ENCODE measurements at places on chromosomes 3 and 15. TPM values are rescaled to one million over a fixed set of nuclear protein-coding genes. Genes with fewer than 3 reads are reported as not detected.

PIF1 gene
- 7.4 TPM for total RNA-seq

LSMEM2 gene
- not detected for total RNA-seq

EFCC1 gene
- total RNA-seq = not detected

SLC12A1 gene
- total RNA-seq = under 0.01 TPM

TRAT1 gene
- not detected for total RNA-seq

MESP2 gene
- 2.9 TPM for total RNA-seq

SGO1 gene
- total RNA-seq = 14.5 TPM

OSTN gene
- total RNA-seq = not detected

GJD2 gene
- total RNA-seq = not detected

RLBP1 gene
- total RNA-seq = not detected

DZIP1L gene
- total RNA-seq = 38.2 TPM

SLC28A1 gene
- total RNA-seq = not detected

GOLGA6L10 gene
- total RNA-seq = 0.49 TPM

CADM2 gene
- not detected for total RNA-seq

PP2D1 gene
- total RNA-seq = not detected

CTXND1 gene
- total RNA-seq = not detected

PLEKHO2 gene
- 21.8 TPM for total RNA-seq

ACKR4 gene
- 11.4 TPM for total RNA-seq

GPR156 gene
- total RNA-seq = 0.90 TPM

CCNB2 gene
- total RNA-seq = 32.1 TPM

ZNF385D gene
- total RNA-seq = 11.5 TPM

EOMES gene
- total RNA-seq = not detected

CACNA2D2 gene
- not detected for total RNA-seq

GOLGA8H gene
- 0.63 TPM for total RNA-seq

MCTP2 gene
- total RNA-seq = 3.9 TPM

STXBP5L gene
- total RNA-seq = 0.16 TPM

UPK1B gene
- not detected for total RNA-seq

APOD gene
- 2.9 TPM for total RNA-seq

ATP8B4 gene
- total RNA-seq = 0.99 TPM

SKIC8 gene
- 56.7 TPM for total RNA-seq

SLC2A2 gene
- total RNA-seq = not detected

SI gene
- not detected for total RNA-seq

SPCS1 gene
- total RNA-seq = 18.6 TPM

PCSK6 gene
- 0.81 TPM for total RNA-seq

PTPRG gene
- 27.6 TPM for total RNA-seq

COX17 gene
- 17.0 TPM for total RNA-seq

GABPB1 gene
- 31.9 TPM for total RNA-seq

LPP gene
- total RNA-seq = 33.2 TPM

LYZL4 gene
- not detected for total RNA-seq

ATP13A3 gene
- total RNA-seq = 448 TPM

TGM5 gene
- total RNA-seq = not detected

BCHE gene
- 5.7 TPM for total RNA-seq

XYLB gene
- total RNA-seq = 4.9 TPM

GOLGA6L7 gene
- not detected for total RNA-seq

KBTBD12 gene
- total RNA-seq = under 0.01 TPM

PLA2G4E gene
- not detected for total RNA-seq

FOXL2NB gene
- total RNA-seq = not detected

IQCF5 gene
- total RNA-seq = not detected

CLDN18 gene
- total RNA-seq = not detected

MUSTN1 gene
- not detected for total RNA-seq

P2RY14 gene
- 0.41 TPM for total RNA-seq

CDHR4 gene
- 0.09 TPM for total RNA-seq

INSYN1 gene
- 1.2 TPM for total RNA-seq

HACD2 gene
- total RNA-seq = 14.9 TPM
